ENCODE measurements at places on chromosomes 4 and X. TPM values are rescaled to one million over a fixed set of nuclear protein-coding genes. Genes with fewer than 3 reads are reported as not detected.

GRCh38 chr4:15037923-15038541 is 35.8 kb downstream of the CPEB2 start:
- no peak for DNase-seq

- no peak for DNase-seq
These were observed 511.5 kb upstream of the ATOH1 start for GRCh38 chr4:93317057-93317456.

ADH4 gene
- total RNA-seq = not detected

MYOZ2 gene
- not detected for total RNA-seq

- DNase-seq = no peak
These were observed 345.3 kb upstream of the TENM3 start for GRCh38 chr4:181897935-181898334.

ADGRG4 gene
- total RNA-seq = not detected

ATP1B4 gene
- not detected for total RNA-seq

DNA sequence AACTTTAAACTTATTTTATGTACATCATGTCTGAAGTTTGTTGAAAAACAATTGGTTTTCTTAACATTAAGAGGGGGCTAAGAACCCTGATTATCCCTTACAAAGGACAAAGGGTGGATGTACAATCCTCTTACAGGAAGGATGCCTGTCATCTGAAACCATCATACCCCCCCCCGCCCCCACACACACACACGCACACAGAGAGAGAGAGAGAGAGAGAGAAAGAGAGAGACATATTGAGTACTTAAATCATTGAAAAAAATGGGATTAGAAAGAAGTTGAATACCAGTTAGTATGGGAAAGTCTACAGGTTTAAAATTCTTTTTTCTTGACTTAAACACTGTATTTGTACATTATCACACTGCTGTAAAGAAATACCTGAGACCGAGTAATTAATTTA is 10.9 kb upstream of the PGM2 start:
- DNase-seq = peak; percentile 26

DNA sequence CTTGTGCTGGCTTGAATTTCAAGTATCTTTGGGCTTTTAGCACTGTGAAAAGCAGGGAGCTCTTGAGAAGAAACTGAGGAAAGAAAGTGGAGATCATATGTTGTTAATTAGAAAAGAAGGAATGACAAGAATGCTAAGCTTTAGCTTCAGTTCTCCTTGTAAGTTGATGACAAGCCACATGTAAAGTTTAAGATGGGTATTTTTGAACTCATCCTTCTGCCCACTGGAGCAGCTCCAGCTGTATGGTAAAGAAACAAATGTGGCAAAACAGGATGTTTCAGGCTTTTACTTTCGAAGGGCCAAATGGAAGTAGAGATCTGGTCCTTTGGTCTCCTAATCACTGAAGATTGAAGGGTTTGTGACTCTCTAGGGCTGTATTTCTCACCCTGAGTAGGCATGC is 137.8 kb downstream of the GUCY2F start:
- DNase-seq = no peak

- DNase-seq = no peak
These were observed 63.7 kb downstream of the HMGB2 start for GRCh38 chr4:173270312-173271027.

STS gene
- 0.50 TPM for total RNA-seq

- DNase-seq = peak; percentile 67
These were observed 772 bp upstream of the FBXW7 start for GRCh38 chr4:152536545-152537182.

DNA sequence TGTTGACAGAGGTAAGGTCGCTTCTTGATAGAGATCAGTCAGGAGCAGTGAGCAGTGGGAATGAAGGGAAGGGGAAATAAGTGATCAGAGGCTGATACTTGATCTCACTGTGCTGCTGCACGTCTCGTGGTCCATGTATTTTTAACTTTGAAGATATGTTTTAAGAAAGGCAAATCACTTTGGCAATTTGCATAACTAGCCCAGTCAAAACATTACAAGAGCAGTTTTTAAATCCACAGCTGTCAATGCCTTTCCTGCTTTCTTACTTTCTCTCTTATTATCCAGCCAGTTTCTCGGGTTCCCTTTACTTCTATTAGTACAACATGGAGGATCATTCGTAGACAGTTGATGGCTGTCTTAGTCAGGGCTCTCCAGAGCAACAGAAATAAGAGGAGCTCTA is 472.8 kb downstream of the TMA16 start:
- no peak for DNase-seq

DNA sequence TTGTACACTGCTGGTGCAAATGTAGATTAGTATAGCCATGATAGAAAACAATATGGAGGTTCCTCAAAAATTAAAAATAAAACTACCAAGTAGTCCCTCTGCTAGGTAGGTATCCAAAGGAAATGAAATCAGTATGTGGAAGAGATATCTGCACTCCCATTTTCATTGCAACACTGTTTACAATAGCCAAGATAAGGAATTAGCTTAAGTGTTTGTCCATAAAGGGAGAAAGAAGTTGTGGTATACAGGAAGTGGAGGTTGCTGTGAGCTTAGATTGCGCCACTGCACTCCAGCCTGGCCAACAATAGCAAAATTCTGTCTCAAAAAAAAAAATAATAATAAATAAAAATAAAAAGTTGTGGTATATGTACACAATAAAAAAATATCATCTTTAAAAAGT is 325.0 kb upstream of the EMCN start:
- DNase-seq = no peak

- DNase-seq = no peak
These were observed 32.7 kb upstream of the MBTPS2 start for GRCh38 chrX:21806691-21807090.

- DNase-seq = no peak
These were observed 42.3 kb downstream of the FBXO8 start for GRCh38 chr4:174241162-174241561.

- DNase-seq = no peak
These were observed 566 bp upstream of the LIMCH1 start for GRCh38 chr4:41537292-41537890.

FGFBP1 gene
- total RNA-seq = not detected

- DNase-seq = no peak
These were observed 85.4 kb downstream of the DCHS2 start for GRCh38 chr4:154406018-154406795.

USP27X gene
- 3.2 TPM for total RNA-seq

Measured in CD4-positive, alpha-beta T cell (primary cell).